AG04450 (cell line): ENCODE measurements at places on chromosomes 7 and 10.
A peak's percentile ranks its signal among the peaks of the same experiment; 100 is the strongest.

GRCh38 chr10:37975401-37975991, 951 bp downstream of the ZNF25 start:
- no peak for DNase-seq

GRCh38 chr10:95408983-95409873, 118.4 kb upstream of the PDLIM1 start:
- no peak for DNase-seq

DNA sequence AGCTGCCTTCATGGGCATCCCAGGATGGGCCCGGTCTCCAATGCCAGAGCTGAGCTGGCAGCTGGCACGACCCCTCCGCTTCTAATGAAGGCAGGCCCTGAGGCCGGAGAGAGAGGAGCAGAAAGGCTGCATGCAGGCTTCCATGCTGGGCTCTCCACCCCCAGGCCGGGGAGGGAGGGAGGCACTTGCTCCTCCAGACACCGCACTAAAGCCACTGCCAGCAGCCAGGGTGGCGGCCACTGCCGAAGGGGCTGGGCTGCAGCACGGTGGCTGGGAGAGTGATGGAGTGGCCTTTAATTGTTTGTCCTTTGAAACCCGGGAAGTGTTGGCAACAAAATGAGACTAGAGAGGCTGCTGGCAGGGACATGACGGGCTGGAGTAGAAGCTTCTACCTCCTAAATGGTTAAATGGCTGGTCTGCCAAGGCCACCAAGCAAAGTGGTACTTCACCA, 236.5 kb downstream of the SKAP2 start:
- DNase-seq, result no peak

DNA sequence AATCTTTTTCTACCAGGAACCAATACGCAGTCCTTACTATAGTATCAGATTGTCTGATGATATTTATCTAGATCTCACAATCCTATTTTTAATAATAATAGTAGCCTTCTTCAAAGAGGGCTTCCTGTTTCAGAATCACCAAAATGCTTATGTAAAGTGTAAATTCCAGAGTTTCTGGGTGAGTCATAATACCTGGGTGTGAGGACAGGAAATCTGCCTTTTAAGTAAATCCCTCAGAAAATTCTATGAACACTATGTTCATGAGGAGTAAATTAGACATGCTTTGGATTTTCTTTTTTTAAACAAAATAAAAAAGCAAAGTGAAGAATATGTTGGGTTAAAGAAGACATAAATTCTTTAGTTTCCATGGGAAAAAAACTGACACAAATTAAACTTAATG, 20.5 kb downstream of the DKK1 start:
- DNase-seq, result no peak

DNA sequence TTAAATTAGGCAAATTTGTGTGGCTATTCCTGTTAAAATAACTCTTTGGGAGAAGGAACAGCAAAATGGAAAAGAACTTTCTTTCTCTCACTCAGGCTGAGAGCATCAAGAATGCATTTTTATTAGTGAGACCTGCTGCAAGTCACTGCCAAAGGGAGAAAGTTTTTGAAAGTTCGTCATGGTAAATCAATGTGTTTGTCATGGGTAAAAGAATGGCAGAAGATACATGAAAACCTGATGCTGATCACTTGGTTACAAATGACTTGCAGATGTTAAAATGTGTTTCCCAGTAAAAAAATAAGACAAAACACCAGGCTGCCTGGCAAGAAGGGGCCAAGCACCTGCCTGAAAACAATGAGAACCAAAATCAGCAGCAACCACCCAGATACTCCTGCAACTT, 484.7 kb upstream of the NRP1 start:
- DNase-seq, result no peak

DNA sequence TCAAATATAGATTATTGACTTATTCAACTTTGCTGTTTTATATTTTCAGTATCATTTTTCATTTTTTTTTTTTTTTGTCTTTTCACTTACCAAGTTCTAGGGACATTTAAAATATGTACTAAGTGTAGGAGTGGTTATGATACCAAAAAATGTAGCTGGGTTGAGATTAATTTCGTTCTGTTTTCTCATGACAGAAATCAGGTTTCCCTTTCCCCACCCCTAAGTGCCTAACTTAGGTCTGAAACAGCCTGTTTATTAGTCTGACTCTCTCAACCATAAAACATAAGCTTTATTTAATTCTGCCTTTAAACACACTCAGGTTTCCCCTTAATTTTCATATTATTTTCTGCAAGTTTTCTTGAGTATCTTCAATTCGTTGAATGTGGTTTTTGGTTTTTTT, 22.1 kb downstream of the TMEM106B start:
- DNase-seq, result no peak

DNA sequence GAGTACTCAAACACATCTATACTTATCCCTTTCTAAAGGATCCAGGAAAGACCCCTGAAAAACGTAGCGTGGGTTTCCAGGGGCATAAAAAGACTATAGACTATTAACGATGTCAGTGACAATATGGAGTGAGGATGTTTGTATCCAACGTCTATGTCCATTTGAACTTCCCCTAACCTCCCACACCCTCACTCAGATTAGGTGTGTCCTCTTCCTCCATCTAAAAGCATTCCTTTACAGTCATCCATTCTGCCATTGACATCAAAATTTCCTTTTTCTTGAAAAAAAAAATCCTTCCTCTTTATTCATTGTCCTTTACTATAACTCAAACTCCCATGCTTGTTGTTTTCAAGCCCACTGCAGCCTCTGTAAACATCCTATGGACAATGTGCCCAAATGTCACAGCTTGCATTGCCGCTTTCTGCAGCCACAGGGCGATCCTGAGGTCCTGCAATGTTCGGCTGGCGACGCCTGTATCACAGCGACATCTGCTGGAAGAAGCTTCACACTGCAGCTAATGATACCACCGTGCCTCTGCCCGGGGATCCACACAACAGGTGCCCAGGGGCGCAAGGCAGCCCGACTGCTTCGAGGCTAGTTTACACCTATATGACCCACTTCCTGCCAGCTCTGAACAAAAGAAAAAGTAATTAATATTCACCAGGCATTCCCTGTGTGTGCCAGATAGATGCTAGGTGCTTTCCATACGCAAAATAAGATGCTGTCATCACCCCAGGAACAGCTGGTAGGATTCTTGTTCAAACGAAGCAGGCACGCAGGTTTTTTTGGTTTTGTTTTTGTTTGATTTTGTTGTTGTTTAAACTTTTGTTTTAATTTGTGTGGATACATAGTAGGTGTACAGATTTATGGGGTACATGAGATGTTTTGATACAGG, 267.9 kb upstream of the GHITM start:
- DNase-seq, result peak; percentile 2

DNA sequence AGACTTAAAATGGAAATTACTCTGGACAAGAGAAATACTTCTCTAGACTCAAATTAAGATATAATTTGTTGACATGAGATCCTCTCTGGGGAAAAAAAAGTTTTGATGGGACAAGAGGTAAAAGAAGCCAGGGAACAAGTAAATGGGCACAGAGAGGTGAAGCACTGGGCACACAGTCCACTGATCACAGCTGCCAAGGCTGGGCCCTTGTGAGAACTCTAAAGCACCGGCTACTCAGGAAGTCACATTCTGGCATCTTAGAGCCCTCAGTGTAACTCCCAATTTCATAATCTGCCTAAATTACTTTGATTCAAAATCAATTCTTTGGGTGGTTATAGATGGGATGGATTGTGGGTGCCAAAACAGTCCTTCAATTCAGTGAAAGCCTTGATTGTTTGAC, 123.2 kb upstream of the CACNA2D1 start:
- DNase-seq, result no peak

DNA sequence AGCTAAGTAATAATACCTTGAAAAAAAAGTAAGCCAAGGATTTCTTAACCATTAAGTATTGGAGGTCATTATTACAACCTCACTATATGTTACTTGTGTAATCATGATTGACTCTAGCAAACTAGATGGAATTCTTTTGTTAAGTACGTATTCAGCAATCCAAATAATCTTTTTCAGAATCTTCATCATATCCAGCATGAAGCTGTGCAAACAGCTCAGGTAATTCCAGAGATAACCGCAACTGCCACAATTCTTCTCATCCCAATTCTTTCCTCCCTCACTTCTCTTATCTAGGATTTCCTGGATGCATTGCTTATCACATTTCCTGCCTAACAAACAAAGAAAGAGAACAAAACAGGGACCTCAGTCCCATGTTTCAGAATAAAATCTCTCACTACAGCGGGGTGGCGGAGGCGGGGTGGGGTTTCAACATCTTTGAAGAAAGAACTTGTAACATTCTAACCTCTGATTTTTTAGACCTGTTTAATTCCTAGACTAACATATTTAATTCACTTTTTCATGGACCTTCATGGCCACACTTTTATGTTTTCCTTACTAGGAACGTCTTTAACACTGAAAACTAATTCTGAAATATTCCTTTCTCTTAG, 156.5 kb downstream of the POM121L12 start:
- no peak for DNase-seq
